ENCODE measurements at places on chromosomes 3 and 15.

DNA sequence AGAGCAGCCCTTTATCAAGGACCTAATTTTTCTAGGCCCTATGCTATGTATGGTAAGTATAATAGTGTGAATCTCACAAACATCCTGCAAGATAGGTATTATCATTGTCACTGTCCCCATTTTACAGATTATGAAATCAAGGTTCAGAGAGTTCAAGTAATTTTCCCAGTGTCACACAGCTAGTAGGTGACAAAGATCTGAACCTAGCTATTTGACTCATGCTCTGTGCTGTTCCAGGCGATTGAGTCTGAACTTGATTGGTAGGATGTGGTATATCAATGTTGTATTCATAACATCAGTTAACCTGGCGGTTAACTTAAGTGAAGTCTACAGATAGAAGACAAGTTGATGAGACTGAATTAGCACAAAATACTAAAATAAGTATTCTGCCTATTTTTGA lies 229.9 kb downstream of the CHST2 start:
- no peak for DNase-seq

DNA sequence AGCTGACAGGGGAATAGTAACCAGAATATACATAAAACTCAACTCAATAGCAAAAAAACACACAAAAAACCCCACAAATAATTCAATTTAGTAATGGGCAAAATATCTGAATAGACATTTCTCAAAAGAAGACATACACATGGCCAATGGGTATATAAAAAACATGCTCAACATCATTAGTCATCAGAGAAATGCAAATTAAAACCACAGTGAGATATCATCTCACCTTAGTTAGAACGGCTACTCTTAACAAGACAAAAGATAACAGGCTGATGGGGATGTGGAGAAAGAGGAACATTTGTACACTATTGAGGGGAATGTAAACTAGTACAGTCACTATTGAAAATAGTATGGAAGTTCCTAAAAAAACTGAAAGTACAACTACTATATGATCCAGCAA lies 678.6 kb downstream of the MECOM start:
- DNase-seq = no peak

GRCh38 chr15:91116113-91117067 lies 16.3 kb downstream of the SV2B start:
- no peak for DNase-seq

- no peak for DNase-seq
These were observed 10.6 kb downstream of the SPRED1 start for GRCh38 chr15:38263251-38263650.

DNA sequence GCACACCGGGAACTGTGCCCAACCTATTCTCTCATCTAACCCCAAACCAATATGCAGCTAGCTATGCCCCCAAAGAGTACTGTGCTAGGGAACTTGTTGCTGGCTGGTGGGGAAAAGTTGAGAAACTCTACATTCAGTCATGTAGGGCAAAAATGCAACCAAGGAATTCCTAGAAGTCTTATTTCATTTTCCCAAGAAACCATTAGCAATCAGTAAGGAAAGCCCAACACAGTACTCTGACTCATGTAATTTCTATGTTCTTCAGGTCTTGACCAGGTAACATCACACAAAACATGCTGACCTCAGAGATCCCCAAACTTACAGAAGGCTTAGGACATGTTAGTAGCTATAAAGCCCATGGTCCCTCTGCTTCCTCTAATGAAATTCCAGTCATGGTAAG lies 52.1 kb downstream of the TASOR start:
- no peak for DNase-seq

DNA sequence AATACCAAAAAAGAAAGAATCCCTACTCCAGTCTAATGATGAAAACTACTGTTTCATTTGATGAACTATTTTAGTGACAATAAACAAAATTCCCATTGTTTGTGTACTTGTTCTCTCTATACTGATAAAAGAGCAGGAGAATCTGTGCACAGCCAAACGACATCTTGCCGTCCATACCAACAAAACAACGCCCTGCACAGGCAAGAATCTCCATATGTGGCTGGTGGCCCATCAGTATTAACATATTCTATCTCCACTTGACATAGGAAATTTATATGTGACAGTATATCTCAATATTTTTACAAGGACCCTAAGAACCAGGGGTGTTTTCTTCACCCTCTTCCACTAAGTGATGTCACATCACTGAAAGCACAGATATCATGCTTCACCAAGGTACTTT lies 279.5 kb downstream of the ULK4 start:
- no peak for DNase-seq

DNA sequence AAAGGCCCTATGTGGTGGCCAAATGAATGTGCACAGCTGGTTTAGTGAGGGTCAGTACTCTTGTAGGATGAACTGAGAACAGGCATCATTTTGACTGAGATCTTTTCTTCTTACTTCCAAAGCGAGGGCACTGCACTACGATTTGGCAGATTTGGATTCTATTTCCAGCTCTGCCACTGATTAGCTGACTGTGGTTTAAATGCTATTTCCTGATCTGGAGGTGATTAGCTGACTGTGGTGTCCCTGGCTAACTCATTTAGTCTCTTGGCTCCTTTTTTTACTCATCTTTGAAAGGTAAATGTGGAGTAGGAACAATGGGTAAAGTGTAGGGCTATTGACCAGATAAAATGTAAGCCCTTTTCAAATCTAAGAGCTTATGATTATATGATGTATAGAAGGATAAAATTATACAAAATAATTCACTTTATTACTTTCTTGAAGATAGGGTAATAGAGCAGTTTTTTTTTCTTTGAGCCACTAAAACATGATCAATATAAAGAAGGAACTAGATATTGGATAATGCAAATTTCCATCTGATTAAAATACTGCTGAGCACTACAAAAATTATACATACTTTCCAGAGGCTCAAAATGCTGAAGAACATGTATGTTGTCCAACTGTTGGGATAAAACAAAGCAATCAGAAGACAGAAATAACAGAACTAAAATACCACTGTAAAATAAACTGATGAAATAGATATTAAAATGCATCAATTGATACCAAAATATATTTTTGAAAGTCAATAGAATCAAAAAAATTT lies 39.7 kb upstream of the PLOD2 start:
- DNase-seq = no peak

- no peak for DNase-seq
These were observed 649 bp upstream of the PIK3CB start for GRCh38 chr3:138835397-138835757.

- no peak for DNase-seq
These were observed 453.9 kb downstream of the SQOR start for GRCh38 chr15:46088486-46089445.

DNA sequence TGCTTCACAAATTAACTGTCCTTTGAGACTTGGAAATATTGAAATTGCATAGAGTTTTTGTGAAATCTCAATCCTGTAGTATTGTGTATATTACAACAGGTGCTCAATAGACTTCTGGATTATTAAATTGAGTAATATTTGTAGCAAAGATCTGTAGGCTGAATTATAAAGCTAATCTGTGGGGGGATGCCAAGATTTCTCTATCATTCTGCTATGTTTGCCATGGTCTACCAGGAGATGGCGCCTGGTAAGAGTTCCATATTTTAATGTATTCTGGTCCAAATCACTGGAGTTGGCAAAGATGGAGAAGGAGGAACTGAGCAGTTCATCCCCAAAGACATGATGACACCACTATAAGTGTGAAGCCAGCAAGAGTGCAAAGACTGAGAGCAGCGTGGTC lies 340.9 kb upstream of the TPRG1 start:
- DNase-seq = no peak

- DNase-seq = no peak
These were observed 2.9 kb downstream of the SCN5A start for GRCh38 chr3:38646630-38647029.

DNA sequence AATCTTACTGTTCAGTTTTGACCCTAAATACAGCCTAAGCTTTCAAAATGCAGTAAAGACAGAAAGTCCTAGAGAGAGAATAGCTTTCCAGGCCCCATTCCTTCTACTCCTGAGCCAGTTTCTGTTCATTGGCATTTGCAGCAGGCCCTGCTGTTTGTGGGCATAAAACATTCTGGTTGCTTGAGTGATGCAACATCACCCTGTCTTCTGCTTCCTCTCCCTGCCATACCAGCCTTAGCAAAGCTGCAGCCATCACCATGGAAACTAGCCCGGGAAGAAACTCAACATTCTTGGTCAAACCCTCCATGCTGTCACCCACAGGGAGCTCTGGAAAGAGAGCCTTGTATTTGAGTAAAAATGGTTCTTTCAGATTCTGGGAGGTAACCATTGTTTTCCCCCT lies 325.7 kb downstream of the MAGI1 start:
- no peak for DNase-seq

DNA sequence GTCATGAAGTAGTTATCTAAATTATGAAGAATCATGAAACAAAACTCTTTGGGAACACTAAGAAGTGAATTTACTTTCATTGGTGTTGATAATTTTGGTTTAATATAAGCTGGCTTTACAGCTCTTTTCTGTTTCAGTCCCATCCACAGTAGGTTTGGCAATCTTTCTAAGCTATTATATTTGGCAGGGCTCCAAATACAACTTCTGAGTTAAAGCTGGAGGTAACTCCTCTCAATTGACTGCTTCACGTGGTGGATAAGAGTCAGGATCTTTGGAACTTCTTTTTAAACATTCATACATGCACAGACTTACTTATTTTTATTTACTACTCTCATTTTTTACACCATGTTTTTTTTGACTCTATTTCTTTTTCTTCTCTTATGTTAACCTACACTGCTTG lies 106.5 kb upstream of the EPHA3 start:
- DNase-seq = peak; percentile 46

DNA sequence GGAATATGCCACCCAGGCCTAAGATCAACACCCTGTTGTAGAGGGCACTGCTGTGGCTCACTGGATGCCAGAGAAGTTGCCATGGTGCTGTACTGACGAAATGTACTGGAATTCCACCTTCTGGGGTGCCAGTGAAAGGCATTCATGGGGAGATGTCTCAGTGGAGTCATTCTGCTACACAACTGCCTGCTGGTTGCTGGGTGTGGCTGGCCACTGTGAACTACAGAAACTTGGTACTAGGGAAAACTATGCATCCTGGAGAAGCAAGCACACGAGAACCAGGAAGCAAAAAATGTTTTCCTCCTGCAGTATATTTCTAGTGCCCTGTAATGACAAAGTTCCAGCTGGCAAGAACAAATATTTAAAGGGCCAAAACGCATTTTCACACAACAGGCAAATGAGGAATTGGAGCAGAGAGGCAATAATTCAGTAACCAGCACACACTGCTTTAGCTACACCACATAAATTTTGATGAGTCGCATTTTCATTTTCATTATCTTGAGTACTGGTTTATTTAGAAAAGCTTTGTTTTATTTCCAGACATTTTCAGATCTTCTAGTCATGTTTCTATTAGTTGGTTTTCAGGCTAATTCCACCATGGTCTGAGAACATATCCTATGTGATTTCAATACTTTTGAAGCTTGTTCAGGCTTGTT lies 18.3 kb upstream of the RFX7 start:
- DNase-seq = no peak

DNA sequence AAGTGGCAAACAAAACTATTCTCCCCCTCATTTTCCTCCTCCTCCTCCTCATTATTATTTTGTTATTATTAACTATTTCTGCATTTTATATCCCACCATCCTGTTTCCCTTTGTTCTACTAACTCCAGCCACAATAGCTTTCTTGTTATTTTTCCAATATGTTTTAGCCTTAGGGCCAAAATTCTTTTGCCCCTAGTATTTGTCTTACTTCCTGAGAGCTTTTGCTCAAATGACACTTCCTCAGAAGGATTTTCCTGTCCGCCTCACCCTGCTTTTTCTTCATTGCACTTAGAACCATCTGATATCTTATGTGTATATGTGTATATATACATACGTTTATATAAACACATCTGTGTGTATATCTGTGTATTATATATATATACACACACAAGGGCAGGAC lies 32.7 kb upstream of the NUDT16 start:
- DNase-seq = no peak

GRCh38 chr3:186109897-186110803 lies 1.3 kb upstream of the ETV5 start:
- peak; percentile 59 for DNase-seq

GRCh38 chr15:31478702-31479221 lies 152.1 kb downstream of the KLF13 start:
- no peak for DNase-seq

- no peak for DNase-seq
These were observed 3.5 kb upstream of the MNS1 start for GRCh38 chr15:56468401-56468800.

- no peak for DNase-seq
These were observed 91.3 kb downstream of the SHQ1 start for GRCh38 chr3:72756900-72757299.

GRCh38 chr15:31106495-31107300 lies 5.2 kb upstream of the TRPM1 start:
- DNase-seq = no peak

- no peak for DNase-seq
These were observed 14.3 kb downstream of the TPM1 start for GRCh38 chr15:63056829-63057228.

- DNase-seq = no peak
These were observed 98.5 kb upstream of the SOX2 start for GRCh38 chr3:181613191-181613590.

DNA sequence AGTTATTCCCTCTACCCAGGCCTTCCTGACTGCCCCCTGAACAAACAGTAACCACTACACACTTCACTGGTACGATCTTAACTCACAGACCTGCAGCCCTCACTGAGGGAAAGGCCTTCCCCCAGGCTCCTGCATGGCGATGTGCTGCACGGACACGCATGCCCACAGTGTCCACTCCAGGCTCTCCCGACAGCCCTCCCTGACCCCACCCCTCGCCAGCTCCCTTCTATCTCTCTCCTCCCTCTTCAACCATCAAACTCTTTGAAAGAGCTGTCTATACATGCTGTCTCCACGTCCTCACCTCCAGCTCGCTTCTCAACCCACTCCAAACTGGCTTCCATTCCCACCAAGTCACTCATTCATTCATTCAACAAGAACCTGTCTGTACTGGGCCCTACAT lies 3.9 kb downstream of the SCN5A start:
- DNase-seq = no peak

GRCh38 chr3:69791919-69792399 lies 52.7 kb downstream of the MITF start:
- DNase-seq = no peak

GRCh38 chr3:39220407-39221140 lies 28.2 kb upstream of the XIRP1 start:
- DNase-seq = no peak
